ENCODE measurements at places on chromosomes 5 and 9.

DNA sequence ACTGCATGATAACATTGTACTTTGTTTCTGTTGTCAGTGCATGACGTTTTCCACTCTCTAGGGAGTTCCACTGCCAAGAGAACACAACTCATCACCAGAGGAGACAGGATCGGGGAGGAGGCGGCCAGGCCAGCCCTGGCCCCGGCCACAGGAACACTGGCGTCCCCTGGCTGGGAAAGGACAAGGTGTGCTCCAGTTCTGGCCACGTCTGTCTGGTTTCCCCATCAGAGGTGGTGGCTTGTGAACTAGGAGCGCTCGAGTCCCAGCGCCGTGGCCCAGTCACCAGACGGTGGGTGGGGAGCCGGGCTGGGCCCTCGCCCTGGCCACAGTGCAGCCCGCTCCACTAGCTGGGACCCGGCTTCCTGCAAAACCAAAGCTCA, 211.9 kb upstream of the IRX4 start:
- no peak for DNase-seq

- DNase-seq = no peak
These were observed 228.8 kb downstream of the TLE4 start for GRCh38 chr9:79800578-79800977.

GRCh38 chr5:54742417-54742891, 224.9 kb downstream of the SNX18 start:
- DNase-seq = no peak

GRCh38 chr5:138725818-138726416, 27.3 kb upstream of the CTNNA1 start:
- DNase-seq = no peak

DNA sequence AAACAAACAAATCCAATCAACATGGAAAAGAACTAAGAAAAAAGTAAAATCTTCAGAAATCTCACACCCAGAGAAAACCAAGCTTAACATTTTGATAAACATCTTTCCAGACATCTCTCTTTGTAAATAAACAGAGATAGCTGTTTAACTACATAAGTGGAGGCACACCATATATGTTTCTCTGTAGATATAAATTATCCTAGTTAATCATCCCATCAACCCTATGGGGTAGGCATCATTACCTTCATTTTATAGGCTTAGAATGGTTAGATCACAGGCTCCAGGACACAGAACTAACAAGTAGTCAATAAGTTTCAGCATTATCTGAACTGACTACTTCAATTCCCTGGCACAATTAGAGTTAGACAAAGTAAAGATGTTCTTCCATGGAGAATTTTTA, 22.4 kb upstream of the NDFIP1 start:
- no peak for DNase-seq

- DNase-seq = no peak
These were observed 1.5 kb downstream of the TOR4A start for GRCh38 chr9:137278721-137279711.

DNA sequence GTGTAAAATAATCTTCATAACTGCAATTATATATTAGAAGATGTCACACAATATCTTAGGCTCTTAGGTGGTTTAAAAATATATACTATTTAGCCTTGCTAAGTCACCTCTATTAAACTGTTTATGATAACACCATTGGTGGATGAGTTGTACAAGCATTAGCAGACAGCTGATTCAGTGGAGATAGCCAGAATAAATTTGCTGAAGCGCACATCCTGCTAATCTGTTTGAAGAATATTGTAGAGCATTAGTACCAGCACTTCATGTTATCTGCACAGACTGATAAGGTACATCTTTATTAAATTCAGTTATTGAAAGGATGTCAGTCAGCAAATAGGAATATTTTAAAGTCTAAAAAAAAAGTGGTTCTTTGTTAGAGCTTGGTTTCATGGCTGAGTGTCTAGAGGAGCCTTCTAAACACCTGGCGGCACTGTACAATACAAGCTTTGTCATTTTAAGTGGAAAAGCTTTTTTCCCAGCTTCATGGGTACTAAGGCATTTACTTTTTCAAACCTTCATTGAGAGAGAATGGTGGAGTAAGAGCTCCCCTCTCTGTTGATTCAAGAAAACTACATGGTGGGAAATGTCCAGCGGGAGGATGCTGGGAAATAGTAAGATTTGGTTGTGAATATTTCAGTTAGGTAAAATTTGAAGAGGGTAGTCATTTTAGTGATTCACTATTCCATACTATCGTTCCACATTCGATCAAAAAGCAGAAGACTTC, 275.1 kb downstream of the SLF1 start:
- DNase-seq = no peak

GRCh38 chr5:151101151-151101550, 20.3 kb upstream of the TNIP1 start:
- DNase-seq = no peak

DNA sequence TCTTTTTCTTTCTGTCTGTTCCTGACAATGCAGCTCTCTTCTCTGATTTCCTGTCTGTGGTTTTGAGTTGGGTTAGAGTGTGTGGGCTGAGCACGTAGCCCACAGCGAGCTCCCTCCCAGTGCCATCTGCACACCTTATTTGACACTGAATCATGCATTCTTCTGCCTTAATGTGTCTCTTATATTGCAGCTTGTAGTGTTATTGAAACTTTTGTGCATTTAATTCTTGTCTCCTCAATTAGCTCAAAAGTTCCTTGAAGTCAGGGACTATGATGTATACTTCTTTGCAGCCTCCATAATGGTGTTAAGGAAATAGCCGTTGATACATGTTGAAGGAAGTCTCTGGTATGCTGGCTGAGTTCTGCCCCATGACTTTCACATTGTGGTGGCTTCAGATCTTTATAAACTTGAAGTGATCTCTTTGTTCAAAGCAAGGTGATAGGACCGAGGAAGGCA, 576.2 kb upstream of the CLINT1 start:
- DNase-seq = no peak

- no peak for DNase-seq
These were observed 45.6 kb upstream of the SLC30A5 start for GRCh38 chr5:69048230-69048629.

GRCh38 chr9:113523421-113524141, 60.1 kb downstream of the RGS3 start:
- peak; percentile 29 for DNase-seq

- DNase-seq = no peak
These were observed 773.4 kb downstream of the BRINP1 start for GRCh38 chr9:118595719-118596305.

GRCh38 chr5:26942481-26942880, 95.9 kb downstream of the CDH9 start:
- DNase-seq = no peak

DNA sequence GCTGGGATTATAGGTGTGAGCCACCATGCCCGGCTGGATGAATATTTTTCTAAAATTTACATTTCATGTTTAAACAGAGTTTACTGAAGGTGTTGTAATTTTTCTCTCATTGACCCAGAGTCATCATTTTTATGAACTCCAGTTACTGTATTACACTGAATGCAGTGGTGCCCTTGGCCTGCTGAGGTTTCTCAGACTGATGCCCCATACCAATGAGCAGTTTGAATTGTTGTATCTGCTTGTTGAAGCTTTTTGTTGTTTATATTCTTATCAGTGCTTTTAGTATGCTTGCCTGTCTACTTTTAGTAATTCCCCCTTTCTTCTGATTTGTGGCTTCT, 29.9 kb downstream of the NFX1 start:
- no peak for DNase-seq

GRCh38 chr9:82080265-82080664, 91.7 kb downstream of the SPATA31D1 start:
- DNase-seq = no peak

DNA sequence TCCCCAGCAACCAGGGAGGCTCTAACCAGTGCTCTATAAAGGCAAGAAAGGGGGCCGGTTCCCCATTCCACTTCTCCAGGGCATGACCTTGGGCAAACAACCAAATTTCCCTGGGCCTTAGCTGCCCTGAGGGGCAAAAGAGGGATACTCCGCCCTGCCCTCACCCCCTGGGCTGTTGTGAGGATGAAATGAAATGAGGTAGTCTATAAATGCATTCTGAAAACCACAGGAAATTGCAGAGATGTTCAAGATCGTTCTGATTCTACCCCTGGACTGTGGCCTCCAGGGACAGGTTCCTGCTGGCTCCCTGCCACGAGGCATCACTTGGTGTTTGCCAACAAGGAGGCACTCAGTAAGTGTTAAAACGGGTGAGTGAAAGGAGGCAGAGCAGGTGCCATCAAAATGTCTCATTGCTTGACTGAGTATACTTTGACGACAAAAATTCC, 5.7 kb downstream of the RAPGEF1 start:
- DNase-seq = no peak

GRCh38 chr5:68699966-68700365, 393.8 kb upstream of the SLC30A5 start:
- no peak for DNase-seq

DNA sequence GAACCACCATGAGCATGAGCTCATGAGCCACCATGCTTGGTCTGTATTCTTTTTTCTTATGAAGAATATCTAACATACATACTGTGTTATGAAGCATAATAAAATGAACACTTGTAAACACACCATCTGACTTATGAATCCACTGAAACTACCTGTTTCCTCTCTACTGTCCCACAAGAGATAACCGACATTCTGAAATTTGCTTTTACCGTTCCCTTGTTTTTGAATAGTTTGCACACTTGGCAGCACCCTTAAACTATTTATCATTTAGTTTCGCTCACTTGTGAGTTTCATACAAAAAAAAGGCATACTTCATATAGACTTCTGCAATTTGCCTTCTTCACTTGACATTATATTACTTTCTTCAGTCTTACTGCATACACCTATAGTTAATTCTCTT, 8.9 kb downstream of the LARS1 start:
- no peak for DNase-seq

- no peak for DNase-seq
These were observed 171.1 kb downstream of the DOCK2 start for GRCh38 chr5:169808118-169808581.

- no peak for DNase-seq
These were observed 23.2 kb upstream of the GARNL3 start for GRCh38 chr9:127241354-127241753.

- no peak for DNase-seq
These were observed 62.0 kb downstream of the GAPVD1 start for GRCh38 chr9:125323615-125324014.

- no peak for DNase-seq
These were observed 84.0 kb downstream of the STK10 start for GRCh38 chr5:172104021-172104420.

DNA sequence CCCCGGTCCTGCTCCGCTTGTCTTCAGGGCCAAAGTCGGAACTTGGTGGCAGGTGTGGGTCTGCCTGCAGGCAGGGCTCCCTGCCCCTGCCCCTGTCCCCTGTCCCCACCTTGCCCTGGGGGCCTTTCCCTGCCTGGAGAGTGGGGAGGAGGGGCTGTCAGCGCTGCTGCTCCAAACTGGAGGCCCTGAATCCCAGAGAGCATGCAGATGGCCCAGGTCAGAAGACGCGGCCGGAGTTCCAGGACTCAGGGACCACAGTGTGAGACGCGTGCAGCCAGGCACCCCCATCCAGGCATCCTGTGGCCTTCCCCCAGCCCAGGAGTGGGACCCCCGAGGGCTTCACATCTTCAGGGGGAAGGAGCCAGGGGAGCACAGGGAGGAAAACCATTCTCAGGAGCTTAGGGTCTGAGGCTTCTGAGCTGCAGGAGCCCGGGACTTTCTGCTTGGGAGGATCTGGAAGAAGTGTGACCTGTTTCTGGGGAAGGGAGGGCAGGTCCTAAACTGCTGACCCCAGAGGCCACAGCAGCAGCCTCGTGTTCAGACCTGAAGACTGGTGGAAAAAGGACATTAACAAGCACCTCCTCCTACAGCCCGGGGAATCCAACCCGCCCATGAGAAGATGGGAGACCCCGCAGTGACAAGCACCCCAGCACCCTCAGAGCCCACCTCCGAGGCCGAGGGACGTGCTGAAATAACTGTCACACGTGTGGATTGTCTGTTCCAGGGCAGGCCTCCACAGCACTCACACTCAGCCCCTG, 38.0 kb downstream of the RASGEF1C start:
- no peak for DNase-seq

GRCh38 chr5:150515446-150515845, 7.5 kb downstream of the NDST1 start:
- DNase-seq = no peak

- DNase-seq = no peak
These were observed 45.0 kb downstream of the MRPL36 start for GRCh38 chr5:1754531-1755220.

GRCh38 chr9:34929506-34930102, 28.5 kb upstream of the PHF24 start:
- no peak for DNase-seq

DNA sequence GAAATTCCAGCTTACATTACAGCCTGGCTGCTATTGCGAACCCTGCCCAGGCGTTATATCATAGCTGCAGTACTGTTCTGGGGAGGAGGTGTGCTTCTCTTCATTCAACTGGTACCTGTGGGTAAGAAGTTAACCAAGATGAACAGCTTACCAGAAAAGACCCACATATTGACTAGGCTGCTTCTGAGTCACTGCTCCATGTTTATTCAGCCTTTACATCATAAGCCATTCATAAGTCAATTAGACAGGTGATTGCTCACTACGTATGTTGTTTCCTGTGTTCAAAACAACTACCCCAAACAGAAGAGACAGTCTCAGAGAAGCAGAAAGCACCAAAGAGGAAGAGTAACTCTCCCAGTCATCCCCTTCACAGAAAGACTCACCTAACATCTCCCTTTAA, 34.7 kb upstream of the SLC22A5 start:
- DNase-seq = no peak

- DNase-seq = no peak
These were observed 65.7 kb upstream of the RORB start for GRCh38 chr9:74431467-74431866.

- DNase-seq = no peak
These were observed 609.6 kb upstream of the TLE4 start for GRCh38 chr9:78962156-78962555.

DNA sequence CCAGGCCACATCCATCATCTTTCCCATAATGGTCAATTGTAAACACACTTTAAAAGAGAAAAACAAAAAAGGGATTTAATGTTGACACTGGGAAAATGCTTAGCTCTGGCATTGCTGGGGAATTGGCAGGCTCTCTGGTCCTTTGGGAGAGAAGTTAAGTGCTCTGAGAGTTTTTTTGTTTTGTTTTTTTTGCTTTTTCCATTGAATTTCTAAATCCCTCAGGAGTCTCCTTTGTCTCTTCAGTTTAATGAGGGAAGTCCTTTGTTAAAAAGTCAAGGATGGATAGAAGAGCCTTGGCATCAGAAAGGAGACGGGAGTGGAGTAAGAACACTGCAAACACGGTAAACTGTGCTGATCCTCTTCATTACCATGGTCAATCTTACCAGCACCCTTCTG, 7.1 kb upstream of the HAND1 start:
- no peak for DNase-seq

GRCh38 chr5:32014096-32014745, 159.9 kb downstream of the GOLPH3 start:
- DNase-seq = no peak

GRCh38 chr5:171666815-171667214, 118.8 kb upstream of the SMIM23 start:
- no peak for DNase-seq

- no peak for DNase-seq
These were observed 545.0 kb downstream of the PRR16 start for GRCh38 chr5:121009058-121009457.
